Stimulated activated CD8-positive, alpha-beta memory T cell treated with anti-CD3 and anti-CD28 coated beads, Interleukin-15, amount 100 ng/mL, for 4 hours (primary cell): ENCODE measurements at places on chromosomes 16 and 17.

- no peak for DNase-seq
These were observed 45.5 kb downstream of the PKD1L3 start for GRCh38 chr16:71954699-71955195.

DNA sequence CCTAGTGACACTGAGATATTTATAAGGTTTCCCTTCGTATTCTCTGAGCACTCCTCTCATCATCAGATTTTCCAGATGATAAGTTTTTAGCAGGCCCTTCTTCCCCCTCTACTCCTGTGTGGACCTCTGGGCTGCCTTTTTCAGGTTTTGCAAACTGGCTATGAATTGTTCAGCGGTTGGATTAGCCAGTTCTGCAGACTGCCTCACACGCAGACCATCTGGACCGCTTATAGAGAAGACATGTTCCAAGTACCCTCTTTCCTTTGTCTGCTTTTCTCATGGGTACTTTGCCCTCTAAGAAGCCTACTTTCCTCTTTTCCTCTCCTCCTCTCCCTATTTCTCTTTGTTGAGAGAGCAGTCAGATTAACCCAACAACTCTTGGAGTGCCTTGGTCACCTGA is 111.6 kb downstream of the GRIN2A start:
- DNase-seq, result no peak

DNA sequence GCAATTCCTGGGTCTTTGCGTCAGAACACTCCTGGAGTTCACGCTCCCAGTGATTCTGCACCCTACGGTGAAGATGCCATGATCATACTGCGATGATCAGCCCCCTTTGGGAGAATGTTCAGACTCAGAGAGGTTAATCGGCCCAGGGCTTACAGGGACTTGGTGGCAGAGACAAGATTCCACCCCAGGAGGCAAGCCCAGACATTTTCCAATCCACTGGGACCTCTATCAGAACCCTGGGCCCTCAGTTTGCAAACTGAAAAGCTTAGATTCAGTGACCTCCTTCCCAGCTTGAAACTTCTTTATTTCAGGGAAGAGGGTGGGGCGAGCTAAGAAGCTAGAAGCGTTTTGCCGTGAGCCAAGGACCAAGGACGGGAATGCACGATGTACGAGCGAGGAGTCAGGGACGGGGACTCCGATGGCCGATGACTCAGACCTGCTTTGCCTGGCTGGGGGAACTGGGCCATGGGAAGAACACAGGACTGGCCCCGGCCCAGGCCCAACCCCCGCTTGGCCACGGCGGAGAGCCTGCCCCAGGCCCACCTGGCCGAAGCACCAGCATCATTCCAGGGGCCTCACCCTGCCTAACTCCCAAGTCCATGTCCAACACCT is 34.7 kb downstream of the SOCS3 start:
- no peak for DNase-seq

GRCh38 chr17:79631640-79632431 is 21.0 kb upstream of the RBFOX3 start:
- DNase-seq, result no peak

DNA sequence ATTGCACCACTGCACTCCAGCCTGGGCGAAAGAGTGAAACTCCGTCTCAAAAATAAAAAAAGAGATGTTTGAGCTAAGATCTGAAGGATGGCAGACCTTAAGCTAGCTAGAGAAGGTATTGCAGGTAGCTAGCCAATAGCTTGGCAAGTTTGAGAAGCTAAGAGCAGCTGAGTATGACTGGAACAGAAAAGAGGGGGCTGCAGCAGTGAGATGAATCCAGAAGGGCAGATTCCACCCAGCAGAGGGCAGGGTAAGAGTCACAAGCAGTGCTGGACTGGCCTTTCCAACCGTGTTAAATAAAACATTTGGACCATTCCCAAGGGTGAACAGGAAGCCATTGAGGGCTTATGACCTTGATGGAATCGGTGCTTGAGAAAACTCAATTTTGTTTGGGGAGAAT is 5.7 kb upstream of the PHAF1 start:
- no peak for DNase-seq

GRCh38 chr16:6993544-6993943 is 339.1 kb upstream of the RBFOX1 start:
- DNase-seq, result no peak

DNA sequence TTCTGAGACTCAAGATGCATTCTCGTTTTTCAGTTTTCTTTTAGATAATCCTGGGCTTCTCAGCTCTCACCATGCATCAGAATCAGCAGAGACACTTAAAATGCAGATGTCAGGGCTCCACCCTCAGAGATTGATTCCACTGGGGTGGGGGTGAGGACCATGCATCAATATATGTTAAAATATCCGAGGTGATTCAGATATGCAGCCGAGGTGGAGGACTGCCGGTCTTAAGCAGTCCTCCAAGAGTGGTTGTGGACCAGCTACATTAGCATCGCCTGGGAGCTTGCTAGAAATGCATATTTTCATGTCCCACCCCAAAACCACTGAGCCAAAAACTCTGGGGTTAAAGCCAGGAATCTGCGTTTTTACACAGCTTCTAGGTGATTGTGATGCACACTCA is 501.3 kb downstream of the CDH13 start:
- no peak for DNase-seq

DNA sequence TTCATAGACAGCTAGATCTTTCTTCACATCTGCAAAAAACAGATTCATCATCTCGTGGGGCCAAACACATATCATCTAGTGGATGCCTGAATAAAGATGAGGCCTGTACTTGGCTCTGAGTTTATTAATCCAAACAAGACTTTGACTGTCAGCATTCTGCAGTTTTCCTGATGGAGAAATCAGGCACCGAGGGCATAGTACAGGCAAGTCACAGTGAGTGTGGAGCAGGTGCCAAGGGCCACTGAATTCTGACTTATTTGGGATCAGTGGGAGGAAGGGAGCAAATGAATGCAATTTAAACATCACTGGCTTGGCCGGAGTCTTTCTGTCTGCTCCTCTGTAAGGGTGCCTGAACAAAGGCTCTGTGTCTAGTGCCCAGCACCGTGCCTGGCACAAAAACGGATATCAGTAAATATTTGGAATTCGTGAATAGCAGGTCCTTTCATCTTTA is 975 bp downstream of the CFAP20 start:
- DNase-seq, result no peak

DNA sequence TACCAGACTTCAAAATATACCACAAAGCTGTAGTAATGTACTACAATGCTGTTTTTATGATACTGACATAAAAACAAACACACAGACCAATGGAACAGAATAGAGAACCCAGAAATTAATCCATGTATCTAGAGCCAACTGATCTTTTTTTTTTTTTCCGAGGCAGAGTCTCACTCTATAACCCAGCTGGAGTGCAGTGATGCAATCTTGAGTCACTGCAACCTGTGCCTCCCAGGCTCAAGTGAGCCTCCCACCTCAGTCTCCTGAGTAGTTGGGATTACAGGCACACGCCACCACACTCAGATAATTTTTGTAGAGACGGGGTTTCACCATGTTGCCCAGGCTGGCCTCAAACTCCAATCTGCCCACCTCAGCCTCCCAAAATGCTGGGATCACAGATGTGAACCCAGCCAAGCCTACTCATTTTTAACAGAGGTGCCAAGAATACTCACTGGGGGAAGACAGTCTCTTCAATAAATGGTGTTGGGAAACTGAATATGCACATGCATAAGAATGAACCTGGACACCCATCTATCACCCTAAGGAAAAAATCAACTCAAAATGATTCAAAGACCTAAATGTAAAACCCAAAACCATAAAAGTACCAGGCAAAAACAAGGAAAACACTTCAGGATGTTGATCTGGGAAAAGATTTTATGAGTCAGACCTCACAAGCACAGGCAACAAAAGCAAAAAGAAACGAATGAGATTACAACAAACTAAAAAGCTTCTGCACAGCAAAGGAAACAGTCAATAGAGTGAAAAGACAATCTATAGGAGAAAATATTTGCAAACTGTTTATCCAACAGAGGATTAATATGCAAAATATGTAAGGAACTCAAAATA is 63.1 kb downstream of the STX8 start:
- no peak for DNase-seq

DNA sequence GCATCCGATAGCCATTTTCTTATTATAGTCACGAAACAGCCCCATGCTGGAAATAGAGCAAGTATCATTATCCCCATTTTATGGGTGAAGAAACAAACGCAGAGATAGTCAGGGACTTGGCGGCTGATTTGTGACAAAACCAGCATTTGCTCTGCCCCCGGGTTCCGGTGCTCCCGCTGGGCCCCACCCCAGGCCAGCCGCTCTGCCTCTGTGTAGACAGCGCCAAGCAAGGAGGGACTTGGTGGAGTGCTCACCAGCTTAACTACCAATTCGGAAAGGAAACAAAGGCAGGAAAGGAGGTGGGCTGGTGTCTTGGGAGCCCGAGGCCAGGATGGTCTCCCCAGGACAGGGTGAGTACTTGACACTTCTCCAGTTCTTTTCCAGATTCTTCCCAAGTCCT is 10.0 kb downstream of the SRL start:
- DNase-seq, result no peak

DNA sequence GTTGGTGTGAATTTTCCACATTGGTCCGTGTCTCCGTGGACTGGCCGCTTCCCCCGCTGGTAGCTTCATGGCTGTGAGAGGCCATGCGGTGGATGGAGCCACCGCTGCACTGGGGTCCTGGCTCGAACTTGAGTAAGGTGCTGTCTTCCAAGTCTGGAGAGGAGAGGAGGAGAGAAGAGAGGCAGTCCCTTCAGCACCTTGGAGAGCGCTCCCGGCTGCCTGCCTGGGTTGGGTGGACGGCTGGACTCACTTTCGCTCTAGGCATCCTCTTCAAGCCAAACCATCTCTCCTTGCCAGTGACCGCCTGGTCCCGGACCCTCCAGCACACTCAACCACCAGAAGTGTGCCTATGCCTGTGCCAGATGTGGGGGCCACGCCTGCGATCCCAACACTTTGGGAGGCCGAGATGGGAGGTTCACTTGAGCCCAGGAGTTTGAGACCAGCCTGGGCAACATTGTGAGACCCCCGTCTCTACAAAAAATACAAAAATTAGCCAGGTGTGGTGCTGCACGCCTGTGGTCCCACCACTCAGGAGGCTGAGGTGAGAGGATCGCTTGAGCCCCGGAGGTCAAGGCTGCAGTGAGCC is 6.2 kb downstream of the JPH3 start:
- DNase-seq, result no peak

DNA sequence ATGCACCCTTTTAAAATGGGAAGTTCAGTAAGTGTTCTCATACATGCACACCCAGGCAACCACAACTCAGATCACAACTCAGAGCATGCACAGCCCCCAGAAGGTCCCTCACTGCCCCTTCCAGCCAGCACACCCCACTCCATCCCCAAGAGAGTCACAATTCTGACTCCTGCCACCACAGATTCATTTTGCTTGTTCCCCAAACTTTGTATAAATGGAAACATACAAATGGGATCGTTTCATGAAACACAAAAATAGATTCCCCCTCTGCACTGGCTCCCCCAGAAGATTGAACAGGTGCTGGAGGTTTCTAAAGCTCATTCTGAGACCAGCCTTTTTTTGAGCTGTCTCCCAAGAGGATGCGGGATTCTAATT is 3.3 kb upstream of the TNFRSF13B start:
- no peak for DNase-seq

DNA sequence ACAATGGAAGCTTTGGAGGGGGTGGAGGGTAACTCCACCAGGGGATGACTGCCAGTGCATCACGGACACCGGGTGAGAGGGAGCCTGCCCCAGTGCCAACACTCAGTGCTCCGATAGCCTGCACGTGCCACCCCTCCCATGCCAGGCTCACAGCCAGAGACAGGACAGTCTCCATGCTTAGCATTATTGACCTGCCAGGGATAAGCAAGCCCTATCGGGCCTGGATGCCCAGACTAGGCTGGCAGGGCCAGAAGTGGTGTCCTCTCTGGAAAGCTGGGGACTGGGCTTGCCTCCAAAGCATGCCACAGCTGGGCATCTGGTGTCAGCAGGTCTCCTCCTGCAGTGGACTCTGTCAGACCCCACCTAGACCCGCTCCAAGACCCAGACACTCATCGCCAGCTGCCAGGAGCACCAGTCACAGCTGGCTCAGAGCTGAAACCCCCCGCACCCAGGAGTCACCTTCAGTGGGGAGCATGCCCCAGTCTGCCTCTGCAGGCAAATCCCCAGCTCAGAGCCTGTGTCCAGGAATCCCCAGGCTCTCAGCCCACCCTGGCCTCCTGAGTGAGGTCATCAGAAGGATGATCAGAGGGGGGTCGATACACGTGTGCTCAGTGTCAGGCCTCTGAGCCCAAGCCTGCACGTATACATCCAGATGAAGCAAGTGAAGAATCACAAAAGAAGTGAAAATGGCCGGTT is 1.8 kb upstream of the RHBDF1 start:
- no peak for DNase-seq
